ENCODE measurements at places on chromosomes 3 and 15. TPM values are rescaled to one million over a fixed set of nuclear protein-coding genes. Genes with fewer than 3 reads are reported as not detected.

Gene TMEM42
- total RNA-seq, result 20.1 TPM

Gene CSTA
- total RNA-seq, result 31.0 TPM

Gene ZNF710
- 5.8 TPM for total RNA-seq

Gene GLDN
- total RNA-seq, result 36.2 TPM

Gene STRA6
- not detected for total RNA-seq

Gene CCR8
- total RNA-seq, result not detected

Gene PAK2
- 69.3 TPM for total RNA-seq

Gene CFAP91
- 3.1 TPM for total RNA-seq

Gene NXPE3
- total RNA-seq, result 15.5 TPM

Gene PLCB2
- 13.8 TPM for total RNA-seq

Gene ZMYND10
- total RNA-seq, result not detected

Gene FANCD2OS
- not detected for total RNA-seq
